Activated CD4-positive, alpha-beta memory T cell treated with anti-CD3 and anti-CD28 coated beads for 36 hours (primary cell): ENCODE measurements at places on chromosomes 2 and 18.
A peak's percentile ranks its signal among the peaks of the same experiment; 100 is the strongest.

- no peak for DNase-seq
These were observed 150.0 kb upstream of the EPB41L3 start for GRCh38 chr18:5693699-5694294.

- DNase-seq, result no peak
These were observed 1.3 kb upstream of the PRSS56 start for GRCh38 chr2:232518844-232519243.

DNA sequence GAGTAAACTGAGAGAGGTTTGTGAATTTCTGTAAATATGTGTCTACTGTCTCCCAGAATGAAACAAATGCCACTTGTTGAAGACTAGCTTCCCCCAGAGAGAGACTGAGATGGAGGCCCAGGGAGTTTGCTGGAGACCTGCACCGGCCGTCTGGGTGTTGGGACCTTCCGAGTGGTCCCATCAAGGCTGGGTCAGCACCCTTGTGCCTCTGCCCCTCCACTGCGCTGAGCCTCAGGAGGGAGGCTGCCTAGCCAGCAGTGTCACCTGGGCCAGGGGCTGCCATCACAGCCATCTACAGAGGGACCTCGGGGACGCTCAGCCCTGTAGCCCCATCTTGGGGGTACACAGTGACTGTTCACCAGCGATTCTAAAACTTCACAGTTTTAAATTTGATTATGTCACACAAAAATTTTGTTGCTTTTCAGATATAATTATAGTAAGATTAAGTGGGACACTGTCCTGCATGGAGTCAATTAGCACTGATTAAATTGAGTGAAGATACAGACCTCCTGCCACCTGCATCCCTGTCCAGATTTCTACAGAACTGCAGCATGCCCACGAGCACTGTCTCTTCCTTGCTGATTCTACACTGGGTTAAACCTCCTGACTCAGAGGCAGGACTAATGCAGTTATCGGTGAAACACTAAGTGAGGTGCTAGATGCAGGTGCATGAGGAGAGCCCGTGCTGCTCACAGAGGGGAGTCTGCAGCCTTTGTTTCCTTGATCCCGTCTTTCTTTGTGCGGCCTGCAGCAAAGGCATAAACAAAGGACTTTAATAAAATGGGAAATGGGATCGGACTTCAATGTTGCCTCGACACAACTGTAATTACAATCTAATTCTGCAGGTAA is 50.5 kb downstream of the TMEM18 start:
- no peak for DNase-seq

DNA sequence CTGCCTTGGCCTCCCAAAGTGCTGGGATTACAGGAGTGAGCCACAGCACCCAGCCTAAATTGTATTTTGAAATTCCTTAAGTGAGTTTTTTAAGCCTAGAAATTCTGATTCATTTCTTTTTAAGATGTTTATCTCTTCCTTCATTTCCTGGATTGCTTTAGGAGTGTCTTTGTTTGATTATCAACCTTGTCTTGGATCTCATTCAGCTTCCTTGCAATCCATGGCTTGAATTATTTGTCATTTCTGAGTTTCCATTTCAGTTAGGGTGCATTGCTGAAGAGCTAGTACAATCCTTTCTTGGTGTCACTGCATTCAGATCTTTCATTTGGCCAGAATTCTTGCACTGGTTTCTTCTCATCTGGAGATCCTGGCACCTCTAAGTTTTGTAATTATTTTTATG is 606.4 kb upstream of the ZNF804A start:
- no peak for DNase-seq

GRCh38 chr2:241443486-241444223 is 64.7 kb downstream of the STK25 start:
- peak; percentile 97 for DNase-seq

- DNase-seq, result peak; percentile 64
These were observed 67.1 kb downstream of the MGAT5 start for GRCh38 chr2:134320930-134321329.

DNA sequence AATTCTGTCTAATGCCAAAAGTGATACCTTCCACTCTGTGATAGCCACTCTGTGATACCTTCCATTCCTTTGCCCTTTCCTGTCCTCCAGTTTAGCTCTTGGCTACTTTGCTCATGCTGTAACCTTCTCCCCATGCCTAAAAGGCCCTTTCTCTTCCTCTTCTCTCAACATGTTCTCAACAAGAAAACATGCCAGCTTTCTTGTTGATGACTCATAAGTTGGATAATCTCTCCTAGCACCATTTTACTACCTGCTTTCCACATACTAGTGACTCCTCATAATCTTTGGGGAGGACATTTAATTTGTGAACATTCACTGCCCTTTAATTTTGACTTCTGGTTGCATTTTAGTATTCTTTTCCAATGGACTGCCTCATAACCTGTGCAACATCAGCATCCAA is 55.9 kb upstream of the NT5C1B start:
- DNase-seq, result no peak

DNA sequence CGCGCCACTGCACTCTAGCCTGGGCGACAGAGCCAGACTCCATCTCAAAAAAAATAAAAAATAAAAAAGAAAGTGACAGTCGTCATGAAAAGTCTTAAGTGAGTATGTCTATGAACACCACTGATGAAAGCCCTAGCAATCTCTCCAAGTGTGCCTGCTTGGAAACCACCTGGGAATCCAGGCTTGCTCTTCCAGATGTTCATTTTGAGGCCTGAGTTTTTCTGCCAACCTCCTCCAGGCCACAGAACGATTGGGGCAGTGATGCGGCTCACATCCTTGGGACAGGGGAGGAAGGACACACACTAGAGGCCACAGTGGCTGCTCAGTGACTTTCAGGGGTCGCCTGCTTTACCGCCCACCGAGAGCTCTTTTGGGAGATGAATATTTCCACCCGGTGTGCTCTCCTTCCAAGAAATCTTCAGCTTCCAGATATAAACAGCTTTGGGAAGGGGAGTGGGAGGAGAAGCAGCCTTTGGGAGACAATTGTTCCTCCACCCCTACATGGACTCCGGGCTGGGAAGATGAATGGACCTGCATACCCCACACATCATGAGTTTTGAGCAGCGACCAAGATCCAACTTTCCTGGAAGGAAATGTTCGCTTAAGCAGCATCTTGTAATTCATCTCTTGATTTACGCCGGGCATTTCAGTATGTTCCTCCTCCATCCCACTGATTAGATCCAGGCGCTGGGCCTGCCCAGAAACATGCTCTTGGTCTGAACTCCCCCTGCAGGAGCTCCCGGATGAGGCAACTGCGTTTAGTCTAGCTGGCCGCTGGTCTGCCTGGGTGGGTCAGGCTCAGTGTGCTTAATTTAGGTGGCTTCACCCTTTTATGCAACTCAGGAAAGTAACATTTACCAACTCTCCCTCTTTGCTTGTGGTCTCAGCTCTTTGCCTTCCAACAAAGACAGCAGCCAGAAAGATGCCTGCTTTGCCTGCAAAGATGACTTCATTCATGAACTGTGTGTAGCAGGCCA is 6.2 kb upstream of the ARMC9 start:
- DNase-seq, result no peak

DNA sequence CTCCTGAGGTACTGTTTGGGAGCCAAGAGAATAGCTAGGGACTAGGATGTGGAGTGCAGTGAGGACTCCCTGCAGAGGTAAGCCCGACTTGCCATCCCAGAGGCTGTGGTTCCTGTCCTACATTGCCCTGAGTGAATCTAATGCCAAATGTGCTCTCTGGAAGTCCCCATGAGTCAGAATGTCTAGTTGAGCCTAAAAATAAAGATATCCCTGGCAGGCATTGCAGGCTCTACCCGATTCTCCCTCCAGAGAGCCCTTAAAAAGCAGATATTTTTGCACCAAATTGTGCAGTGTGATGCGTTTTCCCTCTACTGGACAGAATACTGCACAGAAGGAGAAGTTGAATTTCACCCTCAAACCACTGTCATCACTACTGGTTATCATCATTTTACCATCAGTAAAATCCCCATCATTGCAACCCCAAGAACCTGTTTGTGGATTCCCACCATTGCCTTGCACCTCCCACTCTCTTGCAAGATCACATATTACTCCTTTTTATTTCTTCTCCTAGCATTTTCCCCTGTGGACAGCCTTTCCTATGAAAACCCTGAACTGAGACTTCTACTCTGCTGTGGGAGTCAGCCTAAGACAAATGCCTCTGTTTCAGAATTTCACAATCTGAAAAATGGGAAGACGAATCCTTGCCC is 98.0 kb downstream of the MARCHF4 start:
- DNase-seq, result no peak

DNA sequence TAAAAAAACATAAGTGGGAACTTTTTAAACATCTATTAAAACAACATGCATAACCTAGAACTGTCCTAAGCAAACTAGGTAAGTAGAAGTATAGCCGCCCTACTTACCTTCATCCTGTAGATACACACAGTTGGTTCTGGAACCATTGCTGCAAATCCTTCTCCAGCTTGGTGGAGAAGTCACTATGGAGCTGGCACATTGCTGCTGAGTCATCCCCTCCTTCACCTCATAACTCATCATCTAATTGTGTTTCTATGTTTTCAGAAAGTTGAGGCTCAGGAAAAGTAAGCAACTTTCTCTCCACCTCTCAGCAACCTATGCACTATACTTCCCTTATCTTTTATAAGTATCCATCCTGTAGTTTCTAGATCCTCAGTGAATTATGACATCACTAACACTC is 269.8 kb upstream of the MMADHC start:
- DNase-seq, result no peak

- no peak for DNase-seq
These were observed 40.9 kb upstream of the C1D start for GRCh38 chr2:68103709-68104055.

DNA sequence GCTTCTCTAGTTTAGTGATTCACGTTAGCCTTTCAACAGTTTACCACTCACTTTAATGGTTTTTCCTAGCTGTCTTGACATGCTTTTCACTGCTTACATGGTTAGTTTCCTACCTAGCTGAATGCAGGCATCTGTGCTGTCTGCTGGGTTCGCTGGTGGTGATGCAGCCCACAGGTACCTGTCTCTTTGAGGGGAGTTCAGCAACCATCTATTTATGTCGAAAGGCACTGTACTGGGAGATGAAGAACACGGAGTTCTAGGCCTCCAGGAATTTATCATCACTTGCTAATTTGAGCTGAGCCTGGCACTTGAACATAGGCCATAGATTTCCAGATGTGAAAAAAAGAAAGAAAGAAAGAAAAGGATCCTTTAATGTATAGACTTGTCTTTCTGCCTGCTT is 148.5 kb downstream of the NEDD4L start:
- DNase-seq, result no peak

DNA sequence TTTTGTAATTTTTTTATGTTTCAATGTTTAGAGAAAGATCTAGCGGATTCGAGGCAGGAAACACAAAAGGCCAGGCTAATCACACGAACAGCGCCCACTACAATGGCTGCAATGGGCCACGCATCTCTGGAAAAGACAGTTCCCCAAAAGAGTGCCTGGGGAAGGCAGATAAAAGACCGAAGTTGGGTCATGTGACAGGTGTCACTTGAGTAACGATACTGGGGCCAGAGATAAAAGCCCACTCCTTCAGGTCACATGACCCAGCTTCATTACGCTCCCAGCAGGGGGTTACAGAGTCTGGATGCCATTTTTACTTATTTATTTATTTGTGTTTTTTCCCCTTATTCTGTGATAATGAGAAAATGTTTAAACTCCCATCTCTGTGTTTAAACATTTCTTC is 95.4 kb downstream of the CDK15 start:
- no peak for DNase-seq

DNA sequence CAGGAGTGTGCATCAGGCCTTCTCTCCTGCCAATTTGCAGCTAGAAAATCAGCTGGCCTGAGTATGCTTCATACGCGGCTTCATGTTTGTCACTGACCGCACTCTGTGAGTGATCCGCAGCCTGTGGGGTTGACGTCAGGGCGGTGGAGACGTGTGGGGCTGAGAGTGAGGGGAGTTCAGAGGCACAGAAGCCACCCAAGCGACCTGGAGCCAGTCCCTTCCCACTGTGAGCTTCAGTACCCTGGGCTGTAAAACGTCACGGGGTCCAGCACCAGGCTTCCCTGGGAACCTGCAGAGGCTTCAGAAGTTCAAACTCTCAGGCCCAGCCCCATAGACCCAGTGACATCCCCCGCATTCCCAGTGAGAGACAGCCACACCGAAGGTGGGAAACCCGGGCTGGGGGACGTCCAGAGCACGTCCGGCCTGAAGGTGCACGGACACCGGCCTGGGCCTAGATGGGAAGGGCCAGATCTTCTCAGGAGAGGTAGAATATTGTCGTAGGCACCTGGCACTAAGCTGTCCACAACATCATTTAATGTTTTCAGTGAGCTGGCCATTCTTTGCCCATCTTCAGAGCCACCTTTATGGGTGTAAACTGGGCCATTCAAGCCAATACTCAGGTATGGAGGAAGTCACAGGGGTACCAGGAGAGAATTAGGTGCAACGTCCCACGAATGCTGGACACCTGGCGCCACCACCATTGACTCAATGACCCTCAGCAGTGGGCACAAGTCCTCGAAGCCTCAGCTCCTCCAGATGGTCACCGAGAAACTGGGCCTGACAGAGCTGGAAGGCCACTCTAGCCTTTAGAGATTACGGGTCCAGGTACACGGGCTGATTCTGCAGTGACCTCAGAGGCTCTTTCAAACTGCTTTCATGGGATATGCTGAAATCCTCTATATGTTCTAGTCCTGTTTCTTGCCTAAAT is 235.6 kb upstream of the MYT1L start:
- DNase-seq, result no peak

GRCh38 chr2:59779571-59779970 is 773.9 kb downstream of the BCL11A start:
- no peak for DNase-seq

DNA sequence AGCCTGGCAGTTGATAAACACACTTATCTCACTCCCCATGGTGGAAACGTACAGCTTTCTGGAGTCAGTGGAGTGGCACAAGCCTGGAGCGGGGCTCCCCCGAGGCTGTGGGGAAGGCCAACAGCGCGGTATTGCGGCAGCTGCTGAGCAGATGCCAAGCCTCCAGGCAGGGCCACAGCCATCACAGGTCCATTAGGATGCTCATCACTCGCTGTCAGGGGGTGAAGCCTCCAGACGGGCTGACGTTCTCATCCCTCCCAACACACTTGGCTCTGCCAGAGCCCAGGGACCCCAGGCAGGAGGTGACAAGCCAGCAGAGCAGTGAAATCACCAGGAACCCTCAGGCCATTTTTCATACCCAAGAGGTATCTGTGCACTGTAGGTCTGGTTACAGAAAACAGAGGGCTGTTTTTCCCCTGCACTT is 529.2 kb upstream of the KLHL29 start:
- DNase-seq, result no peak

DNA sequence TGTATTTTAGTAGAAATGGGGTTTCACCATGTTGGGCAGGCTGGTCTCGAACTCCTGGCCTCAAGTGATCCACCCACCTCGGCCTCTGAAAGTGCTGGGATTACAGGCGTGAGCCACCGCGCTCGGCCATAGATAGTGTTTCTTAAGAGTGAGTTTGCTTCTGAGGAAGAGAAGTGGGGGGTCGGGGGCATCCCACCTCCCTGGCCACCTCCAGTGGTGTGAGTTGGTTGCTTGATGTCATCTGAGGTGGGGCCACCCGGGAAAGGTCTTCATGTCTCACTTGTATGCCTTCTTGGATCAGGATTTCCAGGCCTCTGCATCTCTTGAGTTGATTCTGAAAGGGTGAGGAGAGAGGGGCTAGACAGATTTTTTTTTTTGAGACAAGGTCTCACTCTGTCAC is 57.1 kb downstream of the AGAP1 start:
- no peak for DNase-seq

GRCh38 chr2:170090229-170090628 is 87.7 kb upstream of the MYO3B start:
- no peak for DNase-seq
